Keratinocyte (primary cell): ENCODE measurements at places on chromosomes 3 and 15.

- DNase-seq: no peak
Measured at GRCh38 chr3:133023362-133023761, 14.8 kb upstream of the TMEM108 start.

DNA sequence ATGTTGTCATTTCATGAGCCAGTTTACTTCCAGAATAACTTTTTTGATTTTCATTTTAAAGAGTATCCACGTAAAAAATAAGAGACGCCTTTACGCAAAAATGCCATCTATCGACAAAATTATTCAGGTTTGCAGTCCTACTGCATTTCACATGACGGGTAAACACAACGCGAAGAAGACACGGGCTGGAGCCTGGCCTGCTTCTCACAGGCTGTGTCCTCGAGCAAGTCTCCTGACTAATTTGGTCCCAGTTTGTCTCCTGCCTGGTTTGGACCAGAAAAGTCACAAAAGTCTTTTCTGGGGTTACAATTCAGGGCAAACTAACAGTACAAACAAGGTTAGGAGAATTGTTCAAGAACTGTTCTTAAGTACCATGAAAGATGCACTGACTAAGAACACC is 51.7 kb downstream of the CHSY1 start:
- DNase-seq: no peak

DNA sequence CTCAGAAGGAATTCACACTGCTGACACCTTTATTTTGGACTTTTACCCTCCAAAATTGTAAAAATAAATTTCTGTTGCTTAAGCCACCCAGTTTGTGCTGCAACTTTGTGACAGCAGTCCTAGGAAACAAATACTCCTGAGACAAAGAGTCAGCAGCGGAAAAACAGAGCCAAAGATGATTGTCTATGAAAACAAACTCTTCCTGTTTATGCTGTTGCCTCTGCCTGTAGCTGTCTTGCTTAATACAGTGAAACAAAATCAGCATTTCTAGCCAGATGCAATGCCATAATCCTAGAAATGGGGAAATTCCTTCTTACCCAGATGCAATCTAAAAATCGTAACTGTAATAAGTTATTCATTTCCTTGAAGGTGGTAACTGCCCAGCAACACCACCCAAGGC is 387.5 kb upstream of the ATP11B start:
- DNase-seq: no peak

- DNase-seq: no peak
Measured at GRCh38 chr3:185402561-185402960, 39.6 kb downstream of the MAP3K13 start.
